Nucleus accumbens (tissue), 56 donors: ENCODE measurements at places on chromosomes 2 and 18.

- no peak for DNase-seq
Measured at GRCh38 chr2:123073371-123073770, 951.7 kb upstream of the CNTNAP5 start.

DNA sequence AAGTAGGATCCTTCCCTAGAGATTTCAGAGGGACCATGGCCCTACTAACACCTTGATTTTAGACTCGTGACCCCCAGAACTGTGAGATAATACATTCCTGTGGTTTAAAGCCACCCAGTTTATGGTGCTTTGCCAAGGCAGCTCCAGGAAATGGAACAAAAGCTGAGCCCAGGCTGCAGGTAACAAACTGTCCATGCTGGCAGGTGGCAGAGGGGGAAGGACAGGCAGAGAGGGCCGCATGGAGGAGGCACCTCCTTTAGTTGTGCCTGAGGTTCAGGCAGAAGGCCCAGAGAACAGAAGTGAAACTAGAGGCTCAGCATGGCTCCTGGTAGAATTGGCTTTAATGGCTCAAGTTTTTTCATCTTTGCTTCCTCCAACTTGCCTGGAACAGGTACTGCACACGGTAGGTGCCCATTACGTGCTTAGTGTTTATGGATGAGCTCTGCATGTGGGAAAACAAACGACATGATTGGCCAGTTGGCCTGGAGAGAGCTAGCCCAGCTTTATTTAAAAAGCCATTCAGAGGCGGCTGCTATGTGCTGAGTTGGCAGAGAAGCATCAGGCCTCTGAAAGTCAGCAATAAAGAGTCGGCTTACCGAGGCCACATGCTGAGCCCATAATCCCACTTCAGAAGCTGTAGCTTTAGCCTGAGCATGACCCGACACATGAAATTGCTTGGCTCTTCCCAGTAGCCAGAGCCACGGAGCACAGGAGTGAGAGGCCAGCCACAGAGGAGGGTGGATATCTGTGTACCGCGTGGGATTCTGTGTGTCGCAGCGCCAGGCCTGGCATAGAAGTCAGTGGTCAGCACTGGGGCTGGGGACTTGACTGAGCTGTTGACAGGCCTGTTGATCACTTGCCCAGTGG lies 36.5 kb downstream of the HS1BP3 start:
- no peak for DNase-seq

DNA sequence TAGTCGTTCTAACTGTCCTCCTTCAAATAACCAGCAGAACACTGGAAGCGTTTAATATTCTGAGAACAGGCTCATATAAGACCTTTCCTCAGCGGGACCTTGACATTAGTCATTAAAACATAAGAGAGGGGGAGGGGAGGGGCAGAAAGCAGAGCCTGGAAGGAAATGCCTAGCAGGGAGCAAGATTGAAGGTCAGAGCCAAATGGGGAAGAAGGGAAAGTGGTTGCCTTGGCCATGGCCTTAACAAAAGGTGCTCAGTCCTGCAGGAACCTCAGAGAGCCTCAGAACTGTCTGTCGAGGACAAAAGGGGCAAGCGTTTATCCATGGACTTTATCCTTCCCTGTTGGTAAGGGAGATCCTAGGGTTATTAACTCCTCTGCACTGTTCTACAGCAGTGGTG lies 856 bp upstream of the PLA2R1 start:
- DNase-seq: no peak

DNA sequence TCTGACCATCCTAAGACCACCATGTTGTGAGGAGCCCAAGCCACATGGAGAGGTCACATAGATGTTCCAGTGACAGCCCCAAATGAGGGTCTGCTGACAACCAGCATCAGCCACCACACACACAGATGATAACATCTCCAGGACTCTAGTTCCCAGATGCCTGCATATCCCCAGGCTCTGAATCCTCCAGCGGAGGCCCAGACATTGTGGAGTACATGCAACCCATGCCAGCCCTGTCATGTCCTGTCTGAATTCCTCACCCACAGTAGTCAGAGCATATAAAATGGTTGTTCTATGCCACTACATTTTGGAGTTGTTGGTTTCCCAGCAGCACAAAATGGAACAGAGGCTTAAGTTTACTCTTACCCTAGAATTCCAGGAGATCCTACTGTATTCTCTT lies 122.0 kb upstream of the SLC35G4 start:
- DNase-seq: no peak

GRCh38 chr2:41482659-41483058 lies 565.2 kb upstream of the PKDCC start:
- no peak for DNase-seq

- no peak for DNase-seq
Measured at GRCh38 chr2:233047206-233047605, 12.9 kb upstream of the INPP5D start.

DNA sequence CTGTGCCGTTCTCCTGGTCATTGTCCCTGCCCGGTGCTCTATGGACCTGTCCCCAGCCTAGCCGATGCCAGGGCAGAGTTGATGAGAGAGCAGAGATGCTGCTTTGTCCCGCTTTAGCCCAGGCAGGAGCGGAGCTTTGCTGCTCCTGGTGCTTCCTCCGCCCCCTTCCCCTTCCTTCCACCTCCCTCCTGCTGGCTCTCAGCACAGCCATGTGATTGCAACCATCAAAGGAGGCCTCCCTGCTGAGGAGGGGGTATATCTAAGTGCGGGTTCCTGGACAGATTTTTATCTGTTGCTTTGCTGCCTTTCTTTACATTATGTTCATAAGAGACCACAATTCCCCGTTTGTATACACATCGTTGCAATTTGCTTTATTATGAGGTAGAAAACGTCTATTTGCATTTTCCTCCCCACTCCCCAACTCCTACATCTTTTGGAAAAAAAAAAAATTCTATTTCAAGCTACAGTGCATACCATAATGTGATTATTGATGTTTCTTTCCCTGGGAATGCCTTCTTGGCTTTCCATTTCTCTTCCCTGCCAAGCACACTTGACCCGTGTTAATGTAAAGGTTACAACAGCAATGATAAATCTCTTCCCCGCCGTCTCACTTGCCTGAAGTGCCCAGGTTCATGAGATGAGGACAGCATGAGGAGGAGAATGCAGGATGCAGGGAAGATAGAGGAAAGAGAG lies 25.4 kb downstream of the ALPK2 start:
- DNase-seq: no peak

- no peak for DNase-seq
Measured at GRCh38 chr2:240570531-240571313, 2.4 kb downstream of the RNPEPL1 start.

DNA sequence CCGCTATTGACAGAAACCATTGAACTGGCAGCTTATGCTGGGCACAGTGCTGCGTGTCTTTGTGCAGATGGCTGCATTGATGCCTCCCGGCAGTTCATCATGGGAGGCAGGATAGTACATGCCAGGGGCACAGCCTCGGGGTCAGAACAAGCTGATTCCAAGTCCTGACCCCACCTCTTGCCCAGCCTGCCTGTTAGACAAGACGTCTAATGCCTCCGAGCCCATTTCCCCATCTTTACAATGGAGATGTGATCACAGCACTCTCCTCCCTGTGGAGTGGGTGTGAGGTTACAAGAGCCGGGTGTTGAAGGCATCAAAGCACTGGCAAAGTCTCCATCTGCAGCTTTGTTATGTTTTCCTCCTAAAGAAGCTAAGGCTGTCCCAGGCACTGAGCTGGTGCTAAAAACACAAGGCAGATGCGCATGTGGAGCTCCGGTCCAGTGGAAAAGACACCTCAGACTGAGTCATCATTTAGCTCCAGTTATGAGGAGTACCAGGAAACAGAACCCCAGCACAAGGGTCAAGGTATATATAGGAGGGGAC lies 125.7 kb upstream of the EPAS1 start:
- DNase-seq: no peak

GRCh38 chr18:54961016-54961423 lies 1.8 kb upstream of the CCDC68 start:
- DNase-seq: no peak

- DNase-seq: no peak
Measured at GRCh38 chr2:110873056-110873502, 140.7 kb downstream of the ACOXL start.

DNA sequence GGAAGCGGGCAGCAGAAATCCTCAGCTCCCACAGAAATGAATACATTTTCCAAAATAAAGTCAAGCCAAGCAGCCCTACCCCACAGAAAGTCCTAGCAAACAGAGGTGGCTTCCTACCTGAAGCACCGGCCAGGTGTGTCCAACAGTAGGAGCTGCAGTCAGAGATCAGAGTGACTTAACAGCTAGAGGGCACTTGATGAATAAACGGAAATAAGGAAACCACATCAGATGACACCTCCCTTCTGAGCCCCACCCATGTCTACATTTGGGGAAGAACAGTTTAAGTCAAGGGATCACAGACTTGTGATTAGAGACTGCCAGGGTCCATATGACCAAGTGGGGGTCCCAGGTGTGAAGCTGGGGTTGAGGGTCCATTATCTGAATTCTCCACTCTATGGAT lies at the start of gene CXCR1:
CXCR1 (minus strand) TSS at position 172 of the 400 bp plus-strand sequence. CDS start 1,751 bp downstream, outside the sequence.
- no peak for DNase-seq

DNA sequence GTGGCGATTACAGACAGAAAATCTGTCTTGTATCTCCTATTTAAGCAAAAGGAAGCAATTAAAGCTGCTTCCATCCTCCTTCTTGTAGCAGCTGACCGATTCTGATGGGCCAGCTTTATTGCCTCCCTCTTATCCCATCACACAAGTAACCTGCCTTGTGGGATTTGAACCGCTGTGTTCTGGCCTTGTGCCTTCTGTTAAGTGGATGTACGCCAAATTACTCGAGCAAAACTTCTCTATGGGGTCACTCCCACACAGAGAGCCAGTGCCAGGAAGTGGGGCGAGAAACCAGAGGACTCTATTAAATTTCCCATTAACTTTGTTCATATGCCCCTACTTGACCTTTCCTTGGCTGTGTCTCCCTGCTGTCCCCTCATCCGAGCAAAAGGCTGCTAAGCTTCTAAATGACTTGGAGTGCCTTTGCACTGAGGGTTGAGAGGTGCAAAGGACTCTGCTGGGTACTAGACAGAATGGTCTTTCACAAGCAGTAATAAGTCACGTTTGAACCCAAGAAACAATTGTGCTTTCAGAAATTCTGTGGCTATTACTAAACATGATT lies 672.5 kb downstream of the MBD2 start:
- no peak for DNase-seq

GRCh38 chr18:27582760-27583412 lies 397.8 kb upstream of the CHST9 start:
- DNase-seq: no peak

DNA sequence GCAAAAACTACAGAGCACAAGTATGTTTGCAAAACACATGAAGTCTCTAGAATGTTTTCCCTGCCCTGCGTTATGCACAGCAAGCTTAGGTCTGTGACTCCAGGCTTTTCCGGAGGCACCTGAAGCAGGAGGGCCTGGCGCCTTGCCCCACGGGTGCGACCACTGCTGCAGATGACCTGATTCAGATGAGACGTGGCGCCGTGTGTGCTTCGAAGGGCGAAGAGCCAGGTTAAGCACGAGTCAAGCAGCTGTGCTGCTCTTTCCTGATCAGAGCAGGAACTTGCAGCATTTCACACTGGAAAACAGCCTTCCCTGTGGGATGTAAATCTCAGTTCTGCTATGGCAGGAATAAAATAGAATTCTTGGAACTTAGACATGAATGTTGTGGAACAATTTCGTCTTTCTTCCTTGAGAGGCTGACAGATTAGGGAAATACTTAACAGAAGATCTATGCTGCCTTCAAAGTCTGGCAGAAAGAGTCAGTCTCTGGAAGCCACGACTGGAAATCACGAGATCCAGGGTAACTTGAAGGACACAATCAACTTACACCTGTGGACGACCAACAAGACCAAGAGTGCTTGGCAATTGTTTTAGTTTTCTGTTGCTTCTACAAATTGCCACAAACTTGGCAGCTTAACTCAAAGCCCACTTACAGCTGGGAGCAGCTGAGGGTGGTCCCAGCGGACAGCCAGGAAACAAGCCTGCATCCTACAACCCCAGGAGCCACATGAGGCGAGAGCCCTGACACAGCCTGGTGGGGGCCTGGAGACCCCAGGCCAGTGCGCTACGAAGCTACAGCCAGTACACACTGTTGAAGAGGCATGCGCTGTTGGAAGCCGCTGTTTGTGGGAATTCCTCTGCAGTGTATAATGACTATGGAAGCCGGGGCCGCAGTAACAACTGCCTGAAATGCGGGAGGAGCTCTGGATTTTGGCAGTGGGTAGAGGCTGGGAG lies 42.9 kb downstream of the EIPR1 start:
- no peak for DNase-seq

- no peak for DNase-seq
Measured at GRCh38 chr2:219538504-219538951, 5.1 kb downstream of the CHPF start.

DNA sequence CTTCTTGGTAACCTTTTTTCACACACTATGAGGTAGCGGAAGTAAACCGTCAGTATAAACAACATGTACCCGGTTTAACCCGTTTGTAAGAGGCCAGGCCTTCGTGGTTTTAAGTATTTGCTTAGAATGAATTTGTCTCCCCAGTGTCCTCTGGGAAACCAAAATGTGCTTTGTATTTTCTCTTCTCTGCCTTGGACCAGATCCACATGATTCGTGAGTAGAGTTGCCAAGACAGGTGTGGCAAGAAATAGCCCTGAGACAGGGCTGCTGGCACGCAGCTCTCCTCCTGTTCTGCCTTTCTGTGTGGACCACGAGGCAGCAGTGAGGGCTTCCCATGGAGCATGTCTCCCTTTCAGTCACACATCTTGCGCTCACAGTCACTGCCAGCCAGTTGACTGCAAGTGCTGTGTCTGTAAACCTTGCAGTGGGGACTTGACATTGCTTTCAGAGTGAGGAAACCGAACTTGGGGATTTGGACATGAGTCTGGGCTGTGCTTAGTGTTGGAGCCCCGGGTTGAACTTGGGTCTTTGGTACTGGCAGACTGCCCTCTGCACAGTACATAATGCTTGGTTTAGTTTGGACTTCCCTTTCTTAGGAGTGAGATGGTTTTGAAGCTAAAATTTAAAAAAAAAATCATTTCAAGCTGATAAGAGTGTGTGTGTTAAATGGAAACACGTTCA lies 19.1 kb downstream of the BCL2L11 start:
- no peak for DNase-seq

DNA sequence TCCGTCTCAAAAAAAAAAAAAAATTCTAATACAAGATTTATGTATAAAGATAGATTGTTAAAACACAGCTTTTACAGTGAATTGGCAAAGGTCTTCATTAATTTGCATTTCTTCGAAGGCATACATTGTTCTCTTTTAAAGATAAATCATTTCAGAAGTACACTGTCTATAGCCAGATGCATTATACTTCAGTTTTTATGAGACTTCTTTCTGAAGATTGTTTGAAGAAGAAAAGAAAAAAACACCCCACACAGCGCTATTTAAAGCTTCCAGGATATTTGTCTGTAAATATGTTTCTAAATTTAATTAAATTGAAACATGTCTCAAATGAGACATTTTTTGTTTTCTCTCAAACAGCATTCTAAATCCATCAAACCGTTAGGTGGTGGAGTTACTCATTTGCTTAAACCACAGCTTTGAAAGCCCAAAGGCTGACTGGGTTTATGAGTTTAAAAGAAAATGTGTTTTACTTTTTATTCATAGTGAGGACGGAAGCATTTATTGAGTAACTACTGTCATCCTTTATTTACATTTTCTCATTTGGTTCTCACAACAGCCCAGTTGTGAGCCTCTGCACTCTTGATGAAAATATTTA lies 42.4 kb upstream of the C1GALT1C1L start:
- no peak for DNase-seq
